ENCODE measurements at places on chromosomes 7 and 10.

DNA sequence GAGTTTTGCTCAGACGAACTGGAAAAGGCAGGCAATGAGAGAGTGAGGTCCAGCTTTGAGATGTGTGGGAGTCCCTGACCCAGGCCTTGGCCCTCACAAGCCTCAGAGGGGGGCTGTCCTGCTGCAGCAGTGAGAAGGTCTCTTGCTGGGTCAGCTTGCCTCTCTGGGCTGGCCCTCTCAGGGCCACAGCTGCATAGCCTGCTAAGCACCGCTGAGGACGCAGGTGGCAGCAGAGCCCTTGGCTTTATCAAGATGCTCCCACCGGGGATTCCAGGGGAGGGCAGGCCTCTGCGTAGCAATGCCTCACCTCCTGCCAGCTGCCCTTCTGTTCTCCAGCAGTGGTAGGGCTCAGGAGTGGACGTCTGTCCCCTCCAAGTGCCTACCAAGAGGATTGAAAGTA, 128.7 kb downstream of the COBL start:
- H3K36me3 ChIP-seq, result no peaks in the 10 kb centered on the region
- no peaks in the 10 kb centered on the region for H3K4me1 ChIP-seq
- DNase-seq, result no peak
- no peak overlapping the region for H3K4me3 ChIP-seq
- no peak overlapping the region for H3K27ac ChIP-seq
- peaks cover 1% of the 10 kb centered on the region for H3K27me3 ChIP-seq

DNA sequence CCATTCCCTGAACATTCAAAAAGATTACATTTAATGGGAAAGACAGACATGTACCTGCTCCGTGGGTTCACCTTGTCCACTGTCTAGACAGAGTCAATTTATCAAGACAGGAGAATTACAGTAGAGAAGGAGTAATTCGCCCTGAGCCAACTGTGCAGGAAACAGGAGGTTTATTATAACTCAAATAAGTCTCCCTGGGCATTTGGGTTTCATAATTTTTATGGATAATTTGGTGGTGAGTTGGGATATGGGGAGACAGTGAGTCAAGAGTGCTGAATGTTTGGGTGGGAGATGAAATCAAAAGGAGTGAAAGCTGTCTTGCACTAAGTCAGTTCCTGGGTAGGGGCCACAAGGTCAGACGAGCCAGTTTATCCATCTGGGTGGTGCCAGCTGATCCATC, 165.9 kb upstream of the NAMPT start:
- H3K4me1 ChIP-seq, result peaks cover 19% of the 10 kb centered on the region
- no peak overlapping the region for H3K4me3 ChIP-seq
- DNase-seq, result no peak
- no peak overlapping the region for H3K27ac ChIP-seq
- H3K36me3 ChIP-seq, result peaks cover 28% of the 10 kb centered on the region

DNA sequence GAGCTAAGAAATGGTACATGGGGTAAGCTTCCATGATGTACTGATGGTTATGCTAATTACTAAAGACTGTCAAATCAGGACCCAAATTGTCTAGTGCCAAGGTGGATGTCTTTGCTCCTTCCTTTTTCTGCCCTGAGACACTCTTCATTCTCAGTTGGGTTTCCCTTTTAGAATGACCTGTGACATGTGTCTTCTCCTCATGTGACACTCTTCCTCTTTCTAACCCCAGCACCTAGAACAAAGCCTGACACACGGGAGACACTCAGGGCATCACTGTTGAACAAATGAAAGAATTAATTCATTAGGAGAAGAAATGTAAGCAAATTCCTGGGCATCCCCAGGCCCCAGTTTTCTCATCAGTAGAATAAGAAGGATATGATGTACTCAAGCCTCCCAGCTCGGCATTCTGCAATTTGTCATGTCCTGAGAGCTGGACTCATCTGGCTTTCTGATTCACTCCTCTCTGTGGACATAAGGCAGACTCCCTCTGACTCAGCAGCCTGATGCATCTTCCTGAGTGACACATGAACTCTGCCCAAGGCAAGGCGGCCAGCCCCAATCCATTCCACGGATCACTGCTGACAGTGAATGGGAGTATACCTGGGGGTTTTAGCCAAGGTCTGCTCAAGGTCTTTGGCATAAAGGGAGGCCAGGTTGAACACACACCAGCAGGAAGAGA, 473.8 kb downstream of the KCNMA1 start:
- H3K36me3 ChIP-seq, result no peaks in the 10 kb centered on the region
- peaks cover 5% of the 10 kb centered on the region for H3K4me1 ChIP-seq
- peaks cover 35% of the 10 kb centered on the region for H3K27me3 ChIP-seq
- no peak overlapping the region for H3K27ac ChIP-seq
- no peak overlapping the region for H3K4me3 ChIP-seq

DNA sequence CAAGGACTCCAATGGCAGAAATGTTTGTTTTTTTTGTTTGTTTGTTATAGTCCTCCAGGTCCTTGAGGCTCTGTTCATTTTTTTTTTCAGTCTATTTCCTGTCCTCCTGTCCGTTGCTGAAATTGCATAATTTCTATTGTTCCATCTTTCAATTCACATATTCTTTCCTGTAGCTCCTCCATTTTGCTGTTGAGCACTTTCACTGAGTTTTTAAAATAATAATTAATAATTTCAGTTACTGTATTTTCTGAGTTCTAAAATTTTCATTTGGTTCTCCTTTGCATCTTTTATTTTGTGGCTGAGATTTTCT, 202.3 kb upstream of the AGR3 start:
- H3K4me3 ChIP-seq, result no peak overlapping the region
- DNase-seq, result no peak
- no peaks in the 10 kb centered on the region for H3K4me1 ChIP-seq
- no peaks in the 10 kb centered on the region for H3K27me3 ChIP-seq
- H3K27ac ChIP-seq, result no peak overlapping the region

- H3K4me3 ChIP-seq, result no peak overlapping the region
- H3K36me3 ChIP-seq, result no peaks in the 10 kb centered on the region
- H3K4me1 ChIP-seq, result peaks cover 2% of the 10 kb centered on the region
- peaks cover 2% of the 10 kb centered on the region for H3K27me3 ChIP-seq
- H3K27ac ChIP-seq, result no peak overlapping the region
- no peak for DNase-seq
Measured at GRCh38 chr10:29826801-29827450, 192.2 kb upstream of the SVIL start.

DNA sequence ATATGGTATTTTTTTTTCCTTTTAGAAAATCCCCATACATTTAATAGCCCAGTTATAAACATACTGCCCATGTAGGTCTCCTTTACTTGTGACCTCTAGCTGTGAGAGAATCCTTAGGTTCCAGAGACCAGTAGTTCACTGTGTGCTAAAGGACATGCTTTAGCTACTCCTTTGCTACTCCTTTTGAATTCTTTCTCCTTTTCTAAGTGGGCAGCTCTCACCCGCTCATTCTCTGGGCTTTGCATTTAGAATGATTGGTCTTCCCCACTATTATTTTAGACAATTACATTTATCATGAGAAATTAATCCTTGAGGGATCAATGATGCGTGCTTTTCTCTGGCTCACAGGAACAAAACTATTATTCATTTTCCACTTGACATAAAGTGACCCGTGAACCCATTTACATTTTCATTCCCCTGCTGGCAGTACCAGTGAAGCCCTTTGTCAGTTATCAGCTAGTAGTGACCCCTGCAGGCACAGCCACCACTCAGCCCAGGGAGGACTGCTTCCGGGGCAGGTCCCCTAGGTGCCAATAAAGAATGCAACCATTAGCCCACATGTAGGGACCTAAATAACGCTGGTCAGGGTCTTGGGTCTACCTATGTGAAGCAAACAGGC, 844.3 kb downstream of the CNTNAP2 start:
- H3K27ac ChIP-seq, result no peak overlapping the region
- H3K4me1 ChIP-seq, result no peaks in the 10 kb centered on the region
- H3K36me3 ChIP-seq, result peaks cover 3% of the 10 kb centered on the region
- H3K4me3 ChIP-seq, result no peak overlapping the region

- no peak overlapping the region for H3K4me3 ChIP-seq
- H3K36me3 ChIP-seq, result no peaks in the 10 kb centered on the region
- H3K27ac ChIP-seq, result no peak overlapping the region
- DNase-seq, result no peak
Measured at GRCh38 chr10:87671139-87671815, 11.6 kb downstream of the PAPSS2 start.

- H3K36me3 ChIP-seq, result peaks cover 4% of the 10 kb centered on the region
- H3K27ac ChIP-seq, result no peak overlapping the region
Measured at GRCh38 chr7:131302876-131303707, 24.6 kb upstream of the MKLN1 start.

DNA sequence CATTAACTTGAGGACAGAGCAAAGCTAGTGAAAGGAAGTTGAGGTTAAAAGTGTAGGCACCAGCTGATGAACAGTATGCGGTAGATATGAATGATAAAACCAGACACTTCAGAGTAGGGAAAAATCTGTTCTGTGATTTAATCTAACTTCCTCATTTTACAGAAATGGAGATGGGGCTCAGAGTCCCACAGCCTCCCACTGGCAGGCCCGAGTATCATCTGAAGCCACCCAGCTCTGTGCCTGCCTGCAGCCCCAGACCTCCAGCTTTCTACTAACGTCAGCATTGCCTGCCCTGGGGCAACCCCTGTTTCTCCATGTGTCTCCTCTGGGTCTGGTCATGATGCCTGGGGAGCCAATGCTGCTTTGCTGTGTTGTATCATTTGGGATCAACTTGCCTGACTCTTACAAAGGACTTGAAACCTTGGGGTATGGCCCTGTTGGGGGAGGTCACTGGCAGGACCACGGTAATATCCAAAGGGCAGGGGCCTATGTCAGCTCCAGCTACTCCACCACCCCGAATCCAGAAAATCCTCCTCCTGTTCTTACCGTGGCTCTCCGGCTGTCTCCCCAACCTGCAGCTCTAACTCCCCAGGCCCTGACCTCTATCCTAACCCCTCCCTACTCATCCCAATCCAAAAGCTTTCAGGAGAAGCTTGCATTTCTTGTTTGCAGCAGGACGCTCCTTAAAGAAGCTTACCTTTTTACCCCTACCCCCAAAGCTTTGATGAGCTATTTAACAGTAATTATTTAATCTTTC, 56.2 kb upstream of the NPY start:
- H3K36me3 ChIP-seq, result no peaks in the 10 kb centered on the region
- peaks cover 18% of the 10 kb centered on the region for H3K4me1 ChIP-seq
- H3K4me3 ChIP-seq, result no peak overlapping the region

DNA sequence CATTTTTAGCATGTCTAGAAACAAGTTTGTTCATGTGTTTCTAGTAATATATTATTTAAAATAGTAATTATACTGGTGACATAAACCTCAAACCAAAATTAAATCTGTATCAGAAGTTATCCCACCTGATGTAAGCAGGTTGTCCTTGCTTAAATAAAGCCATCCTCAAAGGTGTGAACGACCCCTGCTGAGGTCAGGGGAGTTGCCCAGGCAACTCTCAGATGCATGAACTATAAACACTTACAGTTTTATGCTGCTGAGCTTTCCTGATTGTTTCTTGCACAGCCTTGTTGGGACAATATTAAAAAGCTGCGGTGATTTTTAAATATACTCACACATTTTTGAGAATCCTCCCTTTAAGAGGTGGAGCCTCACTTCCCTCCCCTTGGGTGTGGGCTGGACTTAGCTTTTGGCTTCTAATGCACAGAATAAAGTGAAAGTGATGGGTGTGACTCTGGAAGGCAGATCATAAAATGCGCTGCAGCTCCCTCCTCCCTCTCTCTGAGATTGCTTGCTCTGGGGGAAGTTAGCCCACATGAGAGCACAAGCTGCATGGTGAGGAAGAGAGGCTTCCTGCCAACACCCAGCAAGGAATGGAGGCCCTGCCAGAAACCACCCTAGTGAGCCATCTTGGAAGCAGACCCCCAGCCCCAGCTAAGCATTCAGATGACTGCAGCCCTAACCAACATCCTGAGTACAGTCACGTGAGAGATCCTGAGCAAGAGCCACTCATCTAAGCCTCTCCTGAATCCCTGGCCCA, 152.7 kb downstream of the SKIDA1 start:
- H3K36me3 ChIP-seq, result no peaks in the 10 kb centered on the region
- DNase-seq, result peak; percentile 19
- H3K27me3 ChIP-seq, result no peaks in the 10 kb centered on the region

- H3K27me3 ChIP-seq, result peaks cover 5% of the 10 kb centered on the region
- no peaks in the 10 kb centered on the region for H3K4me1 ChIP-seq
- no peak overlapping the region for H3K27ac ChIP-seq
- H3K36me3 ChIP-seq, result no peaks in the 10 kb centered on the region
- DNase-seq, result no peak
- H3K4me3 ChIP-seq, result no peak overlapping the region
Measured at GRCh38 chr7:4268040-4268965, 413.8 kb upstream of the FOXK1 start.
